Hematopoietic multipotent progenitor cell treated with erythropoietin and hydrocortisone succinate and interleukin-3 and kit ligand, for 17 days (in vitro differentiated cells): ENCODE measurements at places on chromosomes 13 and 19.
A peak's percentile ranks its signal among the peaks of the same experiment; 100 is the strongest.

DNA sequence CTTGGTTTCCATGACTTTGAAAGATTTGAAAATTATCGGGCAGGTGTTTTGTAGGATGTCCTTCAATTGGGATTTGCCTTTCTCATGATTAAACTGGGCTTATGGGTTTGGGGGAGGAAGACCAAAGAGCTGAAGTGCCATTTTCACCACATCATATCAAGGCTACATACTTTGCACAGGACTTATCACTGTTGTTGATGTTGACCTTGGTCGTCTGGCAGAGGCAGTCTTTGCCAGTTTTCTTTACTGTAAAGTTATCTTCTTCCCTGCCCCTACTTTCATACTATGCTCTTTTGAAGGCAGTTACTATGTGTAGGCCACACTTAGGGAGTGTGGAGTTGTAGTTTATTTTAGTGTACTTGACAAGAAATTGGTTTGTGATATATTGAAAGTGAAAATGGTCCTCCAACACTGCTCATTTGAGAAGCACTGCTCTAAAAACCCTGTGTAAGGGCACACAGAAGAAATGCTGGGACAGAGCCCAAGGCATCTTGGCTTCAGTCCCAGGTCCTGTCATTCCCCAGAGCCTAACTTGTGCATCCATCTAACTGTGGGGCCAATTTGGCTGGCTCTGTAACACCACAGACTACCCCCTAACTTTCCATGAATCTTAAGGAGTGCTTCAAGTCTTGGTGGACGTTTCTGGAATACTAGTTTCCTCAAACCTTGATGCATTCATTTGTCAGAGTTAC, 384.9 kb downstream of the KCNRG start:
- no peak for DNase-seq

GRCh38 chr19:54576411-54576976, 2.9 kb downstream of the LILRA2 start:
- no peak for DNase-seq

- DNase-seq = no peak
Observed at GRCh38 chr13:106525865-106526264, 9.6 kb downstream of the EFNB2 start.

GRCh38 chr19:1057176-1057855, 9.7 kb upstream of the ARHGAP45 start:
- peak; percentile 32 for DNase-seq

GRCh38 chr13:44252938-44253337, 120.7 kb upstream of the SERP2 start:
- no peak for DNase-seq
